IMR-90 (cell line): ENCODE measurements at places on chromosomes 12 and 14. TPM values are rescaled to one million over a fixed set of nuclear protein-coding genes. Genes with fewer than 3 reads are reported as not detected.

DNA sequence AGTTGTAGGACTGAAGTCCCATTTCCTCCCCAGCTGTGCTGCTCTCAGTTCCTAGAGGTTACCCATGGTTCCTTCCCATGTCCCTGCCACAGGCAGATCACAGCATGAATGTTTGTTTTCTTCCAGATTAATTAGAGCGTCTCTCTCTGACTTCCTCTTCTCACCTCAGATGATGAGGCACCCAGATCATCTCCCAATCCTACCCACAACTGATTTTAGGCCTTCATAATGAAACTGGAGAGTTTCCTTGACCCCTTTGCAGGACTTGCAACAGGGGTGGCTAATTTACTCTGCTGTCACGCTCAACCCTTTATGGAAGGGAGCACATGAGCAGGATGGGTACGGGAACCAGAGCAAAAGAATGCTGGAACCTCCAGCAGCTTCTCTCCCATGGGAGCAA is 32.1 kb upstream of the TXNRD1 start:
- no peak for DNase-seq

- DNase-seq: no peak
These were observed 14.8 kb upstream of the OR6J1 start for GRCh38 chr14:22658946-22659345.

DNA sequence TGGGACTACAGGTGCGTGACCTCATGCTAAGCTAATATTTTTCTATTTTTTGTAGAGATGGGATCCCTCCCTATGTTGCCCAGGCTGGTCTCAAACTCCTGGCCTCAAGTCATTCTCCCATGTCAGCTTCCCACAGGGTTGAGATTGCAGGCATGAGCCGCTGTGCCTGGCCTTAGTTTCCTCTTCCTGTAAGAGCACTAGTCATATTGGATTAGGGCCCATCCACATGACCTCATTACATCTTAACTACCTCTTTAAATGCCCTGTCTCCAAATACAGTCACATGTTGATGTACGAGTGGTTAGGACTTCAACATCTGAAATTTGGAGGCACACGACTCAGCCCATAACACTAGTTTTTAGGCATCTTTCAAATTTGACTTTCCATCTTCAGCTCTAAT is 72.2 kb upstream of the RASSF3 start:
- peak; percentile 39 for DNase-seq

GRCh38 chr12:104371043-104371870 is 67.7 kb downstream of the EID3 start:
- peak; percentile 57 for DNase-seq

Gene HHIPL1
- total RNA-seq: 0.56 and 0.72 TPM in 2 replicates

Gene ULK1
- 1.8 and 1.9 TPM in 2 replicates for total RNA-seq

Gene TMBIM6
- total RNA-seq: 255 and 369 TPM in 2 replicates
